Stimulated activated CD4-positive, alpha-beta T cell treated with anti-CD3 and anti-CD28 coated beads, TNF-alpha, amount 100 ng/mL, for 4 hours (primary cell): ENCODE measurements at places on chromosomes 3 and 15.

- DNase-seq = no peak
Measured at GRCh38 chr3:107458871-107459270, 63.9 kb upstream of the BBX start.

GRCh38 chr3:190701096-190701532 lies 161.4 kb downstream of the GMNC start:
- no peak for DNase-seq

GRCh38 chr3:111733154-111733553 lies 125.9 kb upstream of the PHLDB2 start:
- DNase-seq = no peak

DNA sequence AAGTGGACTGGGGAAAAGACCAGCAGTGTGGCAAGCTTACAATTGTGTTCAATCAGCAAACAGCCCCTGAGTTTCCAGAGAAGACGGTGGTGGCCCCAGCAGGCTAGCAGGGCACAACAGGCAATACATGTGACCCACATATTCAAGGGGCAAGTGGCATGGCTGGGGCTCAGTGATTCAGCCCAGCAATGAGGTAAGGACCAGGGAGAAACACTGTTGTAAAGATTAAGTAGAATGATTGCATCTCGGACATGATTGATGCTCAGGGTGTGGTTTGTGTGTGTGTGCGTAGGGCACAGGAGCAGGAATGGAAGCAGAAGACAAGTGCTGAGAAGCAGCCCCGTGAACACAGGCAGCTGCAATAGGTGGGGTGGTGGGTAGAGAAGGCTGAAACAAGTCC lies 37.9 kb downstream of the KLHL6 start:
- DNase-seq = no peak

DNA sequence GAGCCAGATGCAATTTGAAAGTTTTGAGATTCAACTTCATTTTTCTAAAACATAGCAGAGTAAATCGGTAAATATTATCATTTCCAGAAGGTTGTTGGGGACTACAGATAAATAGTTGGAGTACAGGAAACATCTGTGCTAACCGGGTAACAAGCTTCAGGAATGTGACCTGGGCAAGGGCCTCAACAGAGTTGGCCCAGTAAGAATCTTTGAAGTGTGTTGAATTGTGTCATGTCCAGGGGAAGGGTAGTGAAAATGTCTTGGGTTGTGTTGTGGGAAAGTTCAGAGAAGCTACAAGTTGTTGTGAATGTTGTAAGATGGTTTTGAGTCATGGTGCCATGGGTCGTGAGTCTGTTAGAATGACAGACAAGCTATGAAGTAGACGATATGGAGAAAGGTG lies 35.7 kb downstream of the SQOR start:
- no peak for DNase-seq

- DNase-seq = no peak
Measured at GRCh38 chr3:51734572-51734907, 27.7 kb downstream of the GRM2 start.

DNA sequence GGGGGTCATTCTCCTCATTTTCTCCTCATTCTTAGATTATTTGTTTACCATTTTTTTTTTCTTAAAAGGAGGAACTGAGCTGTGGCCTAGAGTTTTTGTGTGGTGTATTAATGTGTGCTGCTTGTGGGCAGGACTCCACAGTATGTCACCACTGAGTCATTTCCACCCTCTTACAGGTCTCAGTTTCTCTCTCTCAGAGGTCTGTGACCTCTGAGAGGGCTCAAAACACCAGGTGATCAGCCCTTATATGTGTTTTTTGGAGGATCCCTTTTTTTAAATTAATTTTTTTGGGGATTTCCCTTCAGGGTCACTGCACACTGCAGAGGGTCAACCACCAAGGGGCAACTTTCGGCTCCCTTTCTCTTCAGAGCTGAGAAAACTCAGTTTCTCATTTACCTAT lies 166.4 kb downstream of the SUCNR1 start:
- DNase-seq = no peak

DNA sequence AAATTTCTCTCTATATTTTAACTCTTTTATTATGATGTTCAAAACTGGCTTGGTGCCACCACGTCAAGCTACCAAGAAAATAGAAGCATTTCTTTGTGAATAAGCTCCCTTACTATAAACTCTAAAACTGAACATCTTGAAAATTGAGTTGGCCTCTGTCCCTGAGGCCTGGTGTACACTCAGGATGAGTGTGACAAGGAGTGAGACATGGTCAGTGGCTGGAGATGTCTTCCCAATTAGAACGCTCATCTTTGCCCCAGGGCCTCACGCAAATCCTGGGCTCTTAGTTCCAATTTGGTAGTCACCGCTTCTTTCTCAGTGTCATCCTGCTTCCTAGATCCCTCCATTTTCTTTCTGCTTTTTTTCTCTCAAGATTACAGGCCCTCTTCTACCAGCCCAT lies 26.2 kb downstream of the SLC2A2 start:
- DNase-seq = no peak

DNA sequence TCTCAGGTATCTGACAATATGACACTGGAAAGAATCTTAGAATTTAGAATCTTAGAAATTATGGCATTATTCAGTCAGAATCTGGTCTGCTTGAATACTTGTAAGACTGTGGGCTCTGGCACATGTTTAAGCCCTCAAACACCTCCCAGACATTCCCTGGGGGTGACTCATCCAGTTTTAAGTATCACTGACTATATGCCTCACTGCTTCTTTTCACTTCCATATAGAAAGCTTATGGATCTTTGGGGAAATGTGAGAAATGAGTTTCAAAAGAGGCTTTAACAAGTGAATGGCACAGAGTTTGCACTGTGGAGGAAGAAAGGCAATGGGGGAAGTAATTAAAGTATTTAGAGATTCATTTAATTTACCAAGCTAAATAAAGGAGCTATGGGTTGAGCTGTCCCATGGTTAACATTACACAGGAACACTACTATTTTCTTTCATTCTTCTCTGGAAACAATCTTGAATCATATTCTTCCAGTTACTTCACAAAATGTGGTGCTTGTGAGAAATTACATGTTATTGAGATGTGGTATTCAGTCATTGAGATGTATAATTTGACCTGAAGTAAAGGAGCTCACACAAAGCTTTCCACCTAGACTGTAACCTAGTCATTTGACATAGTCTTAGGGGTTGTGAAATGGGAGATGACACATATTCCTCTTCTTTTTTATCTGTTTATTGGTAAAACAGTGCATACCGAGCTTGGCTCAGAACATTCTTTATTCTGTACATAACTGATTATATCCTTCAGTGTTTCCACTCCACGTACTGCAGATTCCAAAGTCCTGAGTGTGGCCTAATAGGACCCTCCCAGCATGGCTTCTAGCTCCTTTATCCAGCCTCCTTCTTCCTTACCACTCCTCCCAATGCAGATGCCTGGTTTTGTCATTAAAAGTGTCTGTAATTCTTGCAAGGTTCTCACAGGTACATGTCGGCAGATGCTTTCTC lies 544.6 kb upstream of the NECTIN3 start:
- DNase-seq = no peak

- no peak for DNase-seq
Measured at GRCh38 chr3:15071699-15072098, 6.6 kb upstream of the MRPS25 start.

- no peak for DNase-seq
Measured at GRCh38 chr3:63914312-63914711, 2.1 kb upstream of the SCAANT1 start.

GRCh38 chr3:10511809-10512494 lies 6.6 kb upstream of the ATP2B2 start:
- no peak for DNase-seq

GRCh38 chr3:181379278-181379677 lies 332.4 kb upstream of the SOX2 start:
- no peak for DNase-seq

- no peak for DNase-seq
Measured at GRCh38 chr3:20657560-20657959, 471.6 kb upstream of the SGO1 start.

DNA sequence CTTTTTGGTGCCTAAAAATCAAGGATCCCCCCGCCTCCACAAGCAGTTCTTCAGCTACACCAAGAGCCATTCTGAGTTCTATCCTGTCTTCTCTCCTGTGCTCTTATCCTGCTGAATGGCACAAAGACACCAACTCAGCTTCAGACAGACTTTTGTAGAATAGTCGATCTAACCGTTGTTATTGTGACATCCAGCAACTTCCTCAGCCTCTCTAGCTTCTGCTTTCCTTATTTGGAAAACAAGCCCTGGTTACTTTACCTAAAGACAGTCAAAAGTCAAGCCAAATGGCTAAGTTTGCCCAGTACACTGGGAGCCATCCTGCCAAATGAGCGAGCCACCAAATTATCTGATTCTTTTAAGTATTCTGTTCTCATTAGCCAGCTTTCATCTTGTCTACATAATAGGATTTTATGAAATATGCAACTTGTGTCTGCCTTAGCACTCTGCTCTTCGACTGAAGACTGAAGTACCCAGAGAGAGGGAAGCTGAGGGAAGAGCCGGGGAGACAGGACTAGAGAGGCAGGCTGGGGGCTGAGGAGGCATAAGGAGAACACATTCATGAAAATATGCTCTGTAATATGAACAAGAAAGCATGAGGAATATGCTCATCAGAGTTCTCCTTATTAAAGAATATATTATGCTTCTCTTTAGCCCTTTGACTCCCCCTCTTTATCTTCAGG lies 35.1 kb downstream of the LYZL4 start:
- no peak for DNase-seq

DNA sequence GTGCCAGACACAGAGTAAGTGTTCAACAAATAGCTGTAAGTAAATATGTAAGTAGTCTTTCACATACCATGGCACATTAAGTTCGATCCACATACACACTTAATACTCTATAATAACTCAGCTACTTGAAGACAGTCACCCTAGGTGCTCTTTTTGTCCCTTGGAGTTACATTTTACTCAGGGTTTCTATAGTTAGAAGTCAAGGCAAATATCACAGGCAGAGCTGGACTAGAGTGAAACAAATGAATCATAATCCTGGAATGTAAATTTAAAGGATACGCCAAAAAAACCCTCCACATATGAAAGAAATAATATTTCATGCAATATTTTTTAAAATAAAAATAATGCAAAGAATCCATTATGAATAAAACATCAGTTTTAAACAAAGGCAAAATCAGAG lies 461.8 kb downstream of the MAGI1 start:
- DNase-seq = no peak
